ENCODE measurements at places on chromosomes 3 and 15.
A peak's percentile ranks its signal among the peaks of the same experiment; 100 is the strongest.

GRCh38 chr3:115160295-115160694, 13.2 kb upstream of the ZBTB20 start:
- no peak for DNase-seq

- DNase-seq = no peak
Measured at GRCh38 chr15:91073077-91073476, 27.0 kb upstream of the SV2B start.

DNA sequence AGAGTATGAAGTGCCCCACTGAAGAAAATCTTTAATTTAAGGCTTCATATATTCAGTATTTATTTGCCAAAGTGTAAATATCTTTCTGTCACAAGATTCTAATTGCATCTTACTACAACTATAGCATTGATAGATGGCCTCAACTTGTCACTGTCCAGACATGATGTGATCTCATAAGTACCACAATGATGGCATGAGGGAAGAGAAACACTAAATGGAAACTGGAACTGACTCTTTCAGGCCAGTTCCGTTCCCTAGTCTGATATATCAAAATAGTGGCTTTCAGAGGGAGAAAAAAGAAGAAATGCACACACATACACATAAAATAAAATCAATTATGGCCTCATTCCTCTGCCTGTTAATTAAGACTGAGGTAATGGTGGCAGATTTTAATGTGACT, 615.7 kb downstream of the TBL1XR1 start:
- DNase-seq = no peak

DNA sequence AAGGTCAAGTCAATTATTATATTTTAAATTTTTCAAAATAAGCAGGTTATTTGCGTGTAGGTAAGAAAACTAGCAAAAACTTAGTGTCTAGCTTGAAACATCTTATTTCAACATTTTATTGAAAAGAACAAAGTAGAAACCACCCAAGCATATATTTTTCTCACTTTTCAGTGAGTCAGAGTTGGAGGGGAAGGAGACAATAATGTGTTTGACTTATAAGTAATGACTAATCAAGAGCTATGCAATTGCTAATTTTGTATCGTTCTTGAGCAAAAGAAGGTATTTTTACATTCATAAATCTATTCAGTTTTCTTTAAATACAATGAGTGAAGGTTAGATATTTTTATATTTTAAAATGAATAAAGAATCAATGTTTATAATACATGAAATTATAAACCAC, 54.4 kb upstream of the P2RY1 start:
- DNase-seq = no peak

- DNase-seq = no peak
Measured at GRCh38 chr3:7637694-7638093, 776.8 kb downstream of the GRM7 start.

GRCh38 chr15:33443708-33444107, 132.9 kb downstream of the RYR3 start:
- DNase-seq = no peak

GRCh38 chr3:123409443-123410148, 39.3 kb downstream of the ADCY5 start:
- no peak for DNase-seq

- DNase-seq = no peak
Measured at GRCh38 chr15:52326756-52327155, 31.2 kb upstream of the MYO5C start.

- DNase-seq = no peak
Measured at GRCh38 chr3:42515976-42516375, 13.5 kb downstream of the VIPR1 start.

- peak; percentile 36 for DNase-seq
Measured at GRCh38 chr3:42159706-42160472, 68.7 kb downstream of the TRAK1 start.

DNA sequence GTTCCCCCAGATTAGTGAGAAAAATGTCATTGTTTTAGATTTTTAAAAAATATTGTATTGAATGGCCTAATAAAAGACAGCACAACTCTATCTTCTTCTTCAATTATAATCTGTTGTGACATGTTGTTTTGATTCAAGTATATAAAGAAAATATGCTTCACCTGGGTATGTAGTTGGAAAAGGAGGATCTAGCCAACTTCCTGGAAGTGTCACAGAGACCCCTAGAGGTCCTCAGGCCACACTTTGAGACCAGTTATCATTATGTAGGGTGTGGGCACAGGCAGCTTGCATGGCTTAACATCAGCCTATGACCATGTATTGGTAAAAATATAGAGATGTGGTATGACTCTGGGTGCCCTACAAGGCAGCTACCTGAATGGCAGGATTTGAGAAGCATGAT, 14.7 kb upstream of the RYR3 start:
- no peak for DNase-seq

- no peak for DNase-seq
Measured at GRCh38 chr3:52299879-52300611, 12.4 kb downstream of the GLYCTK start.

DNA sequence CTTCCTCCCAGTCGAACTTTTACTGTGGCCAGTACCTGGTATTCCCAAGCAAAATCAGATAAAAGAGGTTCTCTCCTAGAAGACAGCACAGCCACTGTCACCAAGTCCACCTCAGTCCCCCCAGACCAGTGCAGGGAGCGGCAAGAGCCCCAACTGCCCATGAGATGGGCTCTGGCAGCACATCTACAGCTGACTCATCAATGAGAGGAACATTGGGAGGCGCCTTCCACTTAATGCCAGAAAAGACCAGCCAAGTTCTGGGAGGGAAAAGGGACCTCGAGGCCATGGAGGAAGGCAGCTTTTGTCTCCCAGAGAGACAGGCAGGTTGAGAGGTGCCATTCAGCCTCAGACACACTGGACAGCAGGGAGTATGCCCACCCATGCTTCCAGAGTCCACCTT, 28.2 kb downstream of the POC1A start:
- no peak for DNase-seq

DNA sequence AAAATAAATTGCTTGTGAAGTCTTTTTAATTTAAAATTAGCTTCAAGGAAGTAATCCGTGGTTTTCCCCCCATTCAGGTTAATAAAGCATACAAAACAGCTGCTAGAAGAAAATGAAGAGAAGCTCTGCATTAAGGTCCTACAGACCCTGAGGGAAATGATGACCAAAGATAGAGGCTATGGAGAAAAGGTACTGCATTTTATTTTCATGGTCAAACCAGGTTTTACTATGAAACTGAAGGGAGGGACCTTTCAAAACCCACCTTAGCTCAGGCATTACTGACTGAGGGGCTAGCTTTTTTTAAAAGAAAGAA, 218.5 kb downstream of the ITPR1 start:
- DNase-seq = no peak

GRCh38 chr3:78086150-78086549, 1046.3 kb downstream of the ROBO2 start:
- DNase-seq = no peak

- DNase-seq = no peak
Measured at GRCh38 chr3:36032180-36033047, 347.9 kb upstream of the STAC start.
